ENCODE measurements at places on chromosomes 1 and 21. TPM values are rescaled to one million over a fixed set of nuclear protein-coding genes. Genes with fewer than 3 reads are reported as not detected.

NBL1 gene
- polyA plus RNA-seq = 108 TPM

VHLL gene
- polyA plus RNA-seq = not detected

REN gene
- 0.09 TPM for polyA plus RNA-seq

PAPPA2 gene
- polyA plus RNA-seq = 0.09 TPM

NAV1 gene
- polyA plus RNA-seq = 48.9 TPM

PYCR2 gene
- 73.6 TPM for polyA plus RNA-seq

RPE65 gene
- polyA plus RNA-seq = not detected

SNX7 gene
- 32.5 TPM for polyA plus RNA-seq

MPL gene
- polyA plus RNA-seq = 0.07 TPM
